Hematopoietic multipotent progenitor cell treated with erythropoietin and hydrocortisone succinate and interleukin-3 and kit ligand, for 15 days (in vitro differentiated cells): ENCODE measurements at places on chromosomes 12 and 14.

- no peak for DNase-seq
Observed at GRCh38 chr12:123479442-123480180, 21.7 kb downstream of the SNRNP35 start.

DNA sequence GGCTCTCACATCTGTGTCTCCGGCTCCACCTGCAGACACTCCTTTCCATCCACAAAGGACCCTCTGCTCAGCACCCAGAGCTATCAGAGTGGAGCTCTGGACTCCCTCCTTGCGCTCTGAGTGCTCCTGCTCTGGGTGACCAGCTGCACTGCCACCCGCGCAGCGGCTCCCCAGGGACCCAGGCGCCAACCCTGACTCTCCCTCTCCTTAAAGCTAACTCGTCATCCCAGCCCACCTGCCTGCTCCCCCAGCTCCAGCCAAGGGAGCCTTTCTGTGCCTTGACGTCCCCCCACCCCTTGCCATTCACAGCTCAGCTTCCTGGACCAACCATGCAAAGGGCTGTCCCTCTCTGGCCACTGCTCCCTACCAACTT lies 99.0 kb downstream of the SETD3 start:
- DNase-seq: no peak

DNA sequence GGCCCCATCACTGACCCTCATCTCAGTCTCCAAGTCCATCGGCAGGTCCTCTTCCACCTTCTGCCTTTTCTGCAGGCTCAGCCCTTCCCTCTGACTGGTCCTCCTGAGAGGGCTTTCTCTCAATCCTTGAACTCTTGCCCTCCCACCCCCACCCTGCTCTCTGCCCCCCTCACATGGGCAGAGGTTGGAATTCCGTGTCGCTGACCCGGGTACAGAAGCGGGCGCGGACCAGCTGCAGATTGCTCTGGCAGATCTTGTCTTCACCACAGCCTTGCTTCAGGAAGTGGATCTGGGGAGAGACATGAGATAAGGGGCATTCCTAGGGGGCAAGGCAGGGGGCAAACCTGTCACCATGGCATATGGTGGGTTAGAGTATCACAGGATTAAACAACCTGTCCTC lies 12.4 kb downstream of the ITGA7 start:
- no peak for DNase-seq

DNA sequence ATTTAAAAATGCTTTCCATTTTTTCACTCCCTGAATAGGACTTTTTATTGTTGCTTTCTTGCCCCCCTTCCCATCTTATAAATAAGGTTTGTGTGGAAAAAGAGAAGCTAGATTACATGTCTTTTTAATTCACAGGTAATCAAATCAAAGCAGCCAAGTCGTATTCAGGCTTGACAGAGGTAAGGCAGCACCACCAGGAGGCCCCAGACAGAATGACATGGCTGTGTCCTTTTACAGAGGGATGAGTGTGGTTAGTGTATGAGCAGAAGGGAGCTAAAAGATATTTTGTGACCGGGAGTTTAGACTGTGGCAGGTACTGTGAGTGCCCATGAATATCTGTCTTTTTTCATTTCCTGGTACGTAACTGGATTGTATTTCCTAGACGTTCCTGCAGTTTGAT lies 596.1 kb downstream of the ETNK1 start:
- DNase-seq: no peak

DNA sequence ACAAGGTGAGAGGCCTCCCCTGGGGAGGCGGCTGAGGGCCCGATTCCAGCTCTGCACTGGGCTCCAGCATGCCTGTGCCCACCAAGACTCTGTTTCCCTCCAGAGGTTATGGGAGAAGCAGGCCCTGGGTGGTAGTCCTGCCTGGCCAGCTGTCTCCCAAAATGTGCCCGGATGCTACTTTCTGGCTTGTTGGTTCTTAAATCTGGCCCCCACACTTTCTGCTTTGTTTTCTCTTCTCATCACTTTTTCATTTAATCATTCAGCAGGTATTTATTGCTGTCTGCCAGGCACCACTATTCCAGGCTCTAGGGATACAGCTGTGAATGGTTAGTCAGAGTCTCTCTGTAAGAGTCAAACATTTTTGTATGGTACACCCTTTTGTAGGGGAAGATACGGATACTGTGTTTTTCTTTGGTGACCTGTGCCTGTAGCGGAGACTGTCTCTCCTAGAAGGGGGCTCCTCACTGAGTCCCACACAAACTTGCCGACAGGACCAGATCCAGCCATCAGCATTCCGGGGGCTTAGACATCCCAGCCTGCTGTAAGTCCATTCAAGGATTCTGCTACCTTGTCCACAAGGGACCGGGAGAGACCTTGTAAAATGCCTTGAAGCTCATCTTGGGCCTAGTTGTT lies 3.8 kb downstream of the DHRS2 start:
- no peak for DNase-seq

GRCh38 chr12:29730481-29730880 lies 53.3 kb downstream of the TMTC1 start:
- no peak for DNase-seq

DNA sequence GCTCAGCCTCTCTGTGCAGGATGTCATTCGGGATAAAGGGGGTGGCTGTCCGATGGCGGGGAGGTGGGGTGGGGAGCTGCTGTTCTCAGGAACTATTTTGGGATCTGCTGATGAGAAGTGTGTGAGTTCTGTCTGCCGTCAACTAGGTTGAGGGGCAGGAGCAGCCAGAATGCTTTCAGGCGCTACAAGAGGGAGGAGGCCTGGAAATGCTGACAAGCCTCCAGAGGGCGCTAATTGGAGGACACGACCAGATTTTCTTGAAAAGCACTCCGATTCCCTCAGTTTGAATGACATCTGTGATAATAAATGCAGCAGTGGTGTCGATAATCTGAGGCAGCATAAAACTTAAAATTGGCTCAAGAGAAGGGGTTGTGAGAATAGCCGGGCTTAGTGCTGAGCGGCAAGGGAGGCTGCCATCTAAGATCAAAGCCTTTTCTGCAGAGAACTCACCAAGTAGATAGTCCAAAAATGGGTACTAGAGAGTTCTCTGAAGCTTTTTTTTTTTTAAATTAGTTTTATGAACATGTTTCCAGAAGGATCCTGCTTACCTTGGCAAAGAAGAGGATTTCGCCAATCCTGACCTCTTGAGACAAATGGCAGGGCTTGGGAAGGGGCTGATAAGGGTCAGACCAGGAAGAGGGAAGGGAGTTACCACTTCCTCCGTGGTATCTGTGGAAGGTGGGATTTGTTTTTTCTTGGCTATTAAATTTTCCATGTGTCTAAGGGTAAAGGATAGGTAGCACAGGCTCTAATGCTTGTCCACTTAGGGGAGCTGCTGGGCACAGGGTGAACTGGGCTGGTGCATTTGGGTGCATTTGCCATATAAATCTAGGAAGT lies 94.4 kb downstream of the CRACR2A start:
- DNase-seq: peak; percentile 5
